Astrocyte of the spinal cord (primary cell): ENCODE measurements at places on chromosomes 3 and 15.

GRCh38 chr3:9508781-9509180 lies 44.8 kb downstream of the LHFPL4 start:
- no peak for DNase-seq

- DNase-seq: no peak
These were observed 275.5 kb upstream of the ROPN1 start for GRCh38 chr3:124267406-124267805.

GRCh38 chr3:159924411-159924810 lies 64.2 kb upstream of the IL12A start:
- DNase-seq: no peak

- peak; percentile 65 for DNase-seq
These were observed 1.4 kb downstream of the CEMIP start for GRCh38 chr15:80780416-80781221.

GRCh38 chr3:26752466-26752865 lies 129.9 kb downstream of the LRRC3B start:
- DNase-seq: no peak

GRCh38 chr15:43132830-43133429 lies 456 bp upstream of the TMEM62 start:
- DNase-seq: no peak

GRCh38 chr3:190595179-190595795 lies 81.4 kb downstream of the IL1RAP start:
- no peak for DNase-seq

- no peak for DNase-seq
These were observed 2.0 kb downstream of the FAM3D start for GRCh38 chr3:58664611-58665010.

DNA sequence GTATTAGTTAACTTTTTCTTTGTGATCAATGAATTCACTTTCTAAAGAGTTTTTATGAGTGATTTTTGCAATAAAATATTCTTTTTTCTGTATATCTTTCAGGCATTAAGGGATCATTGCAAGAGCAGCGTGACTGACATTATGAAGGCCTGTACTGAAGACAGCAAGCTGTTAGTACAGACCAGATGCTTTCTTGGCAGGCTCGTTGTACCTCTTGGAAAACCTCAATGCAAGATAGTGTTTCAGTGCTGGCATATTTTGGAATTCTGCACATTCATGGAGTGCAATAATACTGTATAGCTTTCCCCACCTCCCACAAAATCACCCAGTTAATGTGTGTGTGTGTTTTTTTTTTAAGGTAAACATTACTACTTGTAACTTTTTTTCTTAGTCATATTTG lies 24.4 kb downstream of the SELENOT start:
- DNase-seq: no peak

DNA sequence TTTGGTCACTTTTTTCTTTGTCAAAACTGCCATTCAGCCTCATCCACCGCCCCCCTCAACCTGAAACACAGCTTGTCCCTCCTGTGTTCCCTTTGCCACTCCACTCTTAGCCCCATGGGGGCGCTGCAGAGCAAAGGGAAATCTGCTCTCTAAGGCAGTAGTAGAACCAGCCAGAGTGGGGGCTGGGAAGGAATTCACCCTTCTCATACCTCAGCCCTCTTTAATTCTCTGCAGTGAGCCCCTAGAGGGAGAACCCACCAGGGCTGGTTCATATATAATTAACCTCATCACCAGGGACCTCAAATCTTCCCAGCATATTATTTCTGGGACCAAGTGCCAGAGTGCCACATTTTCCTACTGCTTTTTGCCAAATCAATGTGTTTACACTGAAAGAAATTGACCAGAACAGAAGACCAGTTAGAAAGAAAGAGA lies 2.8 kb upstream of the BCL6 start:
- peak; percentile 81 for DNase-seq

DNA sequence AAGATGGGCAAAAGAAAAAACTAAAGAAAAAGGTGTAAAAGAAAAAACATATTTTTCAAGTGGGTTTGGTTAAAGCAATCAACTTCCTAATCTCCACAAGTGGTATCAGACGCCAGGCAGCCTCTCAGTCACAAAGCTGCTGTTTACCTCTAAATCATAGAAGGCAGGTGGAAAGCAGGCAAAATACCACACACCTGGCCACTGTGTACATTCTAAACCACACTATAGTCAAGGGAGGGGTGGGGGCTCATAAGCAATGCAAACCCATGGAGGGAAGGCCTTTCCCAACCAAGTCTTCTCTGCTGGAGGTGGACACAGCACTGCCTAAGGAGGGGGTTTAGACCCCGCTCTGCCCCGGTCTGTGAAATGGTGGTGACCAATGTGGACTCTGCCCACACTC lies 50.4 kb downstream of the MCF2L2 start:
- DNase-seq: no peak

DNA sequence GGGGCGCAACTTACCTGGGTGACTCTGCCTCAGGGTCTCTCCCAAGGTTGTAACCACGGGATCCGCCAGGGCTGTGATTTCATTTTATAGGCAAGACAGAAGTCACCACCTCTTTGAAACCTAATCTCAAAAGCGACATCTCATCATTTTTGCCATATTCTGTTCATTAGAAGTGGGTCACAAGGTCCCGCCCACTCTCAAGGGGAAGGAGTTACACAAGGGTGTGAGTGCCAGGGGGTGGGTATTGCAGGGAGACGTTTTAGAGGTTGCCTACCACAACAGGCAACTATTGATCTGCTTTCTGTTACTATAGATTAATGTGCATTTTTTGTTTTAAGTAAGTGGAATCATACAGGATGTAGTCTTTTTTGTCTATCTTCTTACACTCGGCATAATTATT lies 56.6 kb upstream of the ADPGK start:
- DNase-seq: no peak

DNA sequence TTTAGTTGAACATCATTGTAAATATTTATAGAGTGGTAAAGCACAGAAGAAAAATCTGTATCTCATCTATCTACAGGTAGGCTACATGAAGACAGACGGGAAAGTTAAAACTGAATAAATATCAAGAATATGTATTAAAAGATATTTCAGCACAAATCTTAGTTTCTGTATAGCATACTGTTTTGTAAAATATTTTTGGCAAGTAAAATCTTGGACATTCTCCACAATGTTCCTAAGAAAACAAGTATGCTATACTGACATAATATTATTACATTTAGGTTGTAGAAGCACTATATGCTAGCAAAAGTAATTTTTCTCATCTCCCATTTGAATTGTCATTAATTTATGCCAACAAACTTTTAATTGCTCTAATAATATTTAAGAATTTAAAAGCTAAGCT lies 326.4 kb upstream of the ARL6 start:
- DNase-seq: no peak

DNA sequence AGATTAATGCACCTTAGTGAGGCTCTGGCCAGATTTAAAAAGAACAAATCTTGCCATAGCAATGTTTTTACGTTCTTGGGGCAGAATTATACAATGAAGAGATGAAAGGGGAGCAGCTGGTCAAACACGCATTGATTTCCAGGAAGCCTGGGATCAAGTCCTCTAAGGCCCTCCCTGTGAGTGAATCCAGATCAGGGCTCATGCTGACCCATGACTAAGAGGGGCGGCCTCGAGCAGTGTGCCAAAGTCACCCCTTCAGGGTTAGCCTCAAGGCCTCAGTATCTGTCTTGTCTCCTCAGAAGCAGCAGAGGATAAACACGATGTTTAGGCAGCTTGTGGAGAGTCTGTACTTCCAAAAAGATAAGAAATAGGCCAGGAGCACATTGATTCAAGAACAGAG lies 9.3 kb upstream of the RBP1 start:
- no peak for DNase-seq

DNA sequence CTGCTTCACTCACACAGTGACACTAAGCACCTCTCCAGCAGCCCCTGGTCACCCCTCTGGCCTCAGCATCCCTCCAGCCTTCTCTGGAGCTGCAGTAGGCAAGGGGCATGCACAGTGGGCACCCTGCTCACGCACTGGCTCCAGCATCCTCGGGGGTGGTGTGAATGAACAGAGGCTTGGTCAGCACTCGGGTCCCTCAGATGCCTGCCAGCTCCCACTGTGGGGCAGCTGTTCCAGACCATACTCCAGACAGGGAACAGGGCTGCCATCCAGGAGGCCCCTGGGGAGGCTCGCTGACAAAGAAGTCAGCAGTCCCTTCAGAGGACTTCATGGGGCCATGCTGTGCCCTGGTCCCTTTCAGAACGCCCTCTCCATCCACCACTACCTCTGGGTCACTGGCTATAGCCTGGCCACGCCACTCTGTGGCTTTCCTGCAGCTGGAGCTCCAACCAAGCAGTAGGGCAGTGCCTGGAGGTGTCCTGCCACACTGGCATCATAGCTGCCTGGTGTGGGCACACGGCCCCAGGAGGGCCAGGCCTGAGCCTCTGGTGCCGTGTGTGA lies 26.3 kb downstream of the ALS2CL start:
- DNase-seq: no peak

DNA sequence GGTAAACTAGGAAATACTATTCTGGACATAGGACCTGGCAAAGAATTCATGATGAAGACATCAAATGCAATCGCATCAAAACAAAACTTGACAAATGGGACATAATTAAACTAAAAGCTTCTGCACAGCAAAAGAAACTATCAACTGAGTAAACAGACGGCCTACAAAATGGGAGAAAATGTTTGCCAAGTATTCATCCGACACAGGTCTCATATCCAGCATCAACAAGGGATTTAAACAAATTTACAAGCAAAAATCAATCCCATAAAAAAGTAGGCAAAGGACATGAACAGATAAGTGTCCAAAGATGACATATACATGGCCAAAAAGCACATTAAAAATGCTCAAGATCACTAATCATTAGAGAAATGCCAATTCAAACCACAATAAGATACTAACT lies 1088.9 kb downstream of the NAALADL2 start:
- DNase-seq: no peak

DNA sequence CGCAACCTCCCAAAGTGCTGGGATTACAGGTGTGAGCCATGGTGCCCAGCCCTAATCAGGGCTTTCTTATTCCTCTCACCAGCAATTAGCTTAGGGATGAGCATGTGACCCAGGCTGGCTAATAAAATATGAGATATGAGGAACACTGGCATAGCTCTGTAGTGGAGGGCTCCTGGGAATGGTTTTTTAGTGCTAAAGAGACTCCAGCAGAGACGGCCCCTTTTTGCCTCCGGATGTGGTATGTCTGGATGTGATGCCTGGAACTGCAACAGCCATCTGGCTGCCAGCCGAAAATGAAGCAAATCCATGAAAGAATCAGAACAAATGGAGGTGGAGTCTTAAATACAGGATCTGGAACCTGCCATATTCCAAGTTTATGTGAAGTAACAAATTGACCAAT lies 69.1 kb upstream of the MAGI1 start:
- DNase-seq: peak; percentile 74

GRCh38 chr15:31236184-31237042 lies 90.2 kb upstream of the KLF13 start:
- peak; percentile 96 for DNase-seq

GRCh38 chr3:128998561-128998960 lies 2.5 kb upstream of the EFCC1 start:
- DNase-seq: no peak

GRCh38 chr3:105473521-105474223 lies 107.0 kb downstream of the ALCAM start:
- DNase-seq: peak; percentile 92

DNA sequence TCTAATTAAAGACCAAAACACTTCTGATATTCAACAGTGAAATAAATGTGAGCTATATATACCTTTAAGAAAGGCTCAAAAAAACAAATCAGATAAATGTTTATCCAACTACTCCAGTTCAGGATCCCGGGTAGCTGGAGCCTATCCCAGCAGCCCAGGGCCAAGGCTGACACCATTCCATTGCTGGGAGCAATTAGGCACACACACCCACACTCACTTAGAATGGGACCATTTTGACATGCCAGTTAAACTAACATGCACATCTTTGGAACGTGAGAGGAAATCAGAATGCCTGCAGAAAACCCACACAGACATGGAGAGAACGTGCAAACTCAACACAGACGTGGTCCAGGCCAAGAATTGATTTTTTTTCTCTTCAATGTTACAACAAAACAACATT lies 30.0 kb upstream of the PLSCR4 start:
- peak; percentile 5 for DNase-seq

DNA sequence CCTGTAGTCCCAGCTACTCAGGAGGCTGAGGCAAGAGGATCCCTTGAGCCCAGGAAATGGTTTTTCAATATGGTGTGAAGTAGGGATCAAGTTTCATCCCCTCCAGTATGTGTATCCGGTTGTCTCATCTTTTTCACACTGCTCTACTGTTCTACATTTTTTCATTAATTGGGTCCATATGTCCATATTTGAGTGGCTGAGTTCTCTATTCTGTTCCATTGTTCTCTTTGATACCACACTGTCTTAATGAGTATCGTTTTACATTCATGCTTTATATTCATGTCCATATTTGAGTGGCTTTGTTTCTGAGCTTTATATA lies 81.6 kb upstream of the LRRFIP2 start:
- DNase-seq: no peak

DNA sequence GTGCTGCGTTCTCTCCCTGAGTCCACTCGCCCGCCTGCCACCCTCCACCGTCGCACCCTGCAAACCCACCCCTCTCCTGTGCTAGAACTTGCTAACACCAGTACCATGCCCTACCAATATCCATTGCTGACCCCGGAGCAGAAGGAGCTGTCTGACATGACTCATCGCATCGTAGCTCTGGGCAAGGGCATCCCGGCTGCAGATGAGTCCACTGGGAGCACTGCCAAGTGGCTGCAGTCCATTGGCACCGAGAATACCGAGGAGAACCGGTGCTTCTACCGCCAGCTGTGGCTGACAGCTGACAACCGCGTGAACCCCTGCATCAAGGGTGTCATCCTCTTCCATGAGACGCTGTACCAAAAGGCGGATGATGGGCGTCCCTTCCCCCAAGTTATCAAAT lies 4.9 kb upstream of the ALAS1 start:
- DNase-seq: no peak

DNA sequence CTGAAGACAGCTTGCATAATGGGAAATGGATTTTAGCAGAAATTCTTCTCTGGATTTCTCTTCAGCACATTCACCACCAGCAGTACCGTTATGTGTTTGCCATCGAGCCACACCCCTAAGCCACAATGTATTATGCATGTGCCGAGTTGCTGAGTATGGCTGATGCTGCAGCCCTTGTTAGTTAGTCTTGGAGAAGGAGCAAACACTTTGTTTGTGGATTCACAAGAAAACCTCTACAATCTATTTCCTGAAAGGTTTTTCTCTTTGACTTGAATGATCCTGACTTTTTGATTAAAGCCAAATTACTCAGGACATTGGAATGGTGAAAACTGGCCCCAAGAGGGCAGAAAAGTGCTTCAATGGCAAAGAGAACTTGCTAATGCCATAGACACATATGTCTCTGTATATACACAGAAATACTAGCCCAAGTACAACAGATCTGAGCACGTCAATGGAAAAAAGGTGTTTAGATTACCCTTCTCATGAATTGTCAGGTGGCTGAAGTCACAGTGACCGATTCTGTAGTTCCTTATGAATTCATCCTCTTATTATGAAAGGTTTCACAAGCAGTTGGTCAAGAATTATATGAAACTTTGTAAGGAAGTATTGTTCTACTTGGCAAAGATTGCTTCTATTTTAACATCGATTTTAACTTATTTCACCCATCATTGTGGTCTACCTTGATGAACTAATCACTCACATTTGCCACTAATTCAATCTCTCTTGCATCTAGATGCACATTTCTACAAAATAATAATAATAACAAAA lies 103.0 kb downstream of the P3H2 start:
- DNase-seq: peak; percentile 88

GRCh38 chr3:162165346-162165745 lies 668.7 kb downstream of the OTOL1 start:
- DNase-seq: no peak

- DNase-seq: no peak
These were observed 703.0 kb downstream of the ZPLD1 start for GRCh38 chr3:103137830-103138229.
